Left lobe of liver (tissue), 2 donors: ENCODE measurements at places on chromosomes 5 and 9.

GRCh38 chr5:83029912-83030311 is 47.3 kb downstream of the TMEM167A start:
- DNase-seq = no peak

GRCh38 chr9:5866685-5867084 is 24.0 kb upstream of the MLANA start:
- no peak for DNase-seq

GRCh38 chr9:71755230-71755629 is 13.1 kb downstream of the CEMIP2 start:
- DNase-seq = no peak

- DNase-seq = no peak
Observed at GRCh38 chr5:134552301-134552700, 26.8 kb downstream of the JADE2 start.

GRCh38 chr5:36584009-36584875 is 22.2 kb upstream of the SLC1A3 start:
- no peak for DNase-seq

DNA sequence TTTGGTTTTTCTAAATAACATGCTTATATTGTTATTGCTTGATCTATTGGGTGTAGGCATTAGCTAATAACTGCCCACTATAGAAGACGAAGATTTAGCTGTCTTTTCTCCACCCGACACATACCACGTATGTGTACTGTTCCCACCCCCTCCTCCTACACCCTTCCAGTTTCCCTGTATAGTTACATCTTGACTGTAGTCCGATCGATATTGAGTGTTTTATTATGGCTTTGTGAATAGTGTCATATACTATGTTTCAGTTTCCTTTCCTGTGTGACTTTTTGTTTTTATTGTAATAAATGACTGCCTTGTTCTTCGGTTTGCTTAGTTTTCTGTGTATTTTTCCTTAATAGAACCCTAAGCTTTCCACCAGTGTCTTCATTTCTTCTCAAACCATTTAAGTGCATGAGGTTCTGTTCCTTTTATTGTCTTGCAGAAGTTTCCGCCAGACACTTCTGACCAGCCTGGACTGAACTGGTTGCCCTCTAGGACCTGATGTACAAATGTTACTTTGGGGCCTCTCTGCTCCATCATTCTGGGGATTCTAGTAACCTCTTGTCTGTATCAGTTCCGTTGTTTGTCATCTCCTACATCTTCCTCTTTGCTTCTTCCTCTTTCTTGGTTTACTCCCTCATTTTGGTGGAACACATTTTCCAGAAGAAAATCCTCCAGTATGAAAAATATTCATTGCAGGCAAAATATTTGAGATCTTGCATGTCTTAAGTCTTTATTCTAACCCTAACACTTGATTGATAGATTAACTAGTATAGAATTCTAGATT is 61.8 kb downstream of the PRKACG start:
- no peak for DNase-seq

DNA sequence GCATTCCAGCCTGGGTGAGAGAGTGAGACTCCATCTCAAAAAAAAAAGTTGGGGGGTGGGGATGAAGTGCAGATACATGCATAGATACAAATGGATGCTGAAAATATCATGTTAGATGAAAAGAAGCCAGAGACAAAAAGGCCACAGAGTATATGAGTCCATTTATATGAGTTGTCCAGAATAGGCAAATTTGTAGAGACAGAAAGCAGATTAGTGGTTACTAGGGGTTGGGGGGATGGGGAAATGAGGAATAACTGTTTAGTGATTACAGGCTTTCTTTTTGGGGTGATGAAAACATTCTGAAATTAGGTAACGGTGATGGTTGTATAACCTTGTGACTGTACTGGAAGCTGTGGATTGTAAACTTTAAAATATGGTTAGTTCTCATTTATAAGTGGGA is 13.8 kb upstream of the LHFPL2 start:
- DNase-seq = no peak
